Natural killer cell treated with Interleukin-12 subunit alpha and Interleukin-12 subunit beta and Interleukin-15 and Interleukin-18, amount 100 ng/mL, for 72 hours (primary cell): ENCODE measurements at places on chromosomes 12 and 14.

DNA sequence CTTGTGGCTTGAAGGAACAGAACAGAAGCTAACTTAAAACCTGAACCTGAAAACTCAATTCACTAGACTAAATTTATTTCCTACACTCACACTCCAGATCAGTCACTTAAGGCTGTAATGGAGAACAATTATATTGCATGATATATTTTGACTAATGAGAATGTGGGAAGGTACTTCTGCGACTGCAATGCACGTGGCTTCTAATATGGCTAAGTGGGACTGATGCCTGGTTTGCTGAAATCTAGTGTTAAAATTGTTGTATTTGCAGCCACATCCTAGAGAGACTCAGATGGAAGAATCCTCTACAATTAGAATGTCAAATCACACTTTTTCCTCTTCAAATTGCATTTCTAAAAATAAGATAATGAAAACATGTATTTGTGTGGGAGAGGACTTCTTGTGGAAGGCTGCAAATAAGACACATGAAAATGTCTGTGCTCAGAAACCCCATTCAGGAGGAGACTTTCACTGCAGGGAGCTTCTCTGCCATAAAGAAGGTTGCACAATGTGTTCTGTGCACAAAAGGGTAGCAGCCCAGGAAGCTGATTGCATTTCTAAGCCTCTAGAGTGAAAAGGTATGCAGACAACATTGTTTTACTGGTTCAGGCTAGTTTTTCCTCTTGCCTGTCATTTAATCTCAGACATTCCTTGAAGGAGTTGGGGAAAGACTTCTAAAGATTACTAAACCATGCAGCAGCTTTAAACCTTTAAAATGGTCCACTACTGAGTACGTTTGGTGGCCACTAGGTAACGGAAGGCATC, 224.3 kb downstream of the NEDD1 start:
- no peak for DNase-seq

DNA sequence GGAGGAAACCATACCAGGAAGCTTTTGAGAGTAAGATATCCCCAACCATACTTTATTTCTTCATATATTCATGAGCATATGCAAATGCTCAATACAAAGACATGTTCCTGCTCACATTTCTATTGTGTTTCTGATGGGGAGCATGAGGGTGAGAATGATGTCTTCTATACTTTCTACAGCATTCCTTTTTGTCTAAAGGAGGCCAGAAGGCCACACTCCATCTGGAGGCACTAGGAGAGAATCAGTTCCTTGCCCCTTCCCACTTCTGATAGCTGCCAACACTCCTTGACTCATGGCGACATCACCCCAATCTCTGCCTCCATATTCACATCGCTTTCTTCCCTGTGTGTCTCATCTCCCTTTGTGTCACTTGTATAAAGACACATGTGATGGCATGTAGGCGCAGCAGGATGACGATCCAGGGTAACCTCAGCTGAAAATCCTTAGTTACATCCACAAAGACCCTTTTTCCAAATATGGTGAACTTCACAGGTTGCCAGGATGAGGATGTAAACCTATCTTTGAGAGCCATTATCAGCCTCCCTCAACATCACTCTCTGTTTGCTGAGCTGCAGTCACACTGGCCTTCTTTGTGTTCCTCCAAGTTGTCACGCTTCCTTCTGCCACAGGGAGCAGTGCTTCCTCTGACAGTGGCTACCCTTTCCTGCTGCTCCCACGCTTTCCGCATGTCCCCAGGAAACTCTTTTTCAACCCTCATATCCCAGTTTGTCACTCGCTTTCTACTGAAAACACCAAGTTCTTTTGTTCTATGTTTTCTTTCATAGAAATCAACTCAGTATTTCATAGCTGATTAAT, 96.9 kb downstream of the STXBP6 start:
- no peak for DNase-seq

DNA sequence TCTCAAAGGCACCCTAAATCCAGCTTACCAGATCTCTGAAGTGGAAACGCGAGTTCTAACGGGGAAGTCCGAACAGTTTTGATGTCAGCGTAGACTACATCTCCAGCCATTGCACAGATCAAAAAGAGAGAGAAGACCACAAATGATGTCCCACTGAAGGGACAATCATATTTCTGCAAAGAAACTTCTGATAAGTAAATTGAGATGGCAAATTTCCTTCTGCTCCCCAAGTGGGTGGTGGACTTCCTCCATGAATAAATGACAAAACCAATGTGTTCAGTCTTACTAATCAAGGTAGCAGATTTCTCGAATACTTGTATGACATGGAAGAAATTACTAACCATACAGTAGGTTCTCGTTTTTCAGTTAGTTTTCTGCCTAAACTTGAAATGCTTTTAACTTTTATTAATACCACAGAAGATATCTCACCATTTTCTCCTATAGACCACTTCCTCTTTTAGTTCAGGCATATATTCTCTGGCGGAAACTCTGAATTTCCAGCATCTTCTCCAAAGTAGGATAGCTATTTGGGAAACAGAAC, at the start of gene CLECL1:
Gene CLECL1, minus strand, starts transcription at position 177 of the 541 bp plus-strand sequence.
- DNase-seq: no peak

- DNase-seq: no peak
Measured at GRCh38 chr12:93361151-93361919, 16.4 kb upstream of the NUDT4 start.

- no peak for DNase-seq
Measured at GRCh38 chr14:54638135-54638446, 71.2 kb downstream of the SAMD4A start.

- DNase-seq: no peak
Measured at GRCh38 chr12:28232211-28232928, 42.1 kb downstream of the CCDC91 start.
